Type B pancreatic cell (in vitro differentiated cells): ENCODE measurements at places on chromosomes 2 and 18.

DNA sequence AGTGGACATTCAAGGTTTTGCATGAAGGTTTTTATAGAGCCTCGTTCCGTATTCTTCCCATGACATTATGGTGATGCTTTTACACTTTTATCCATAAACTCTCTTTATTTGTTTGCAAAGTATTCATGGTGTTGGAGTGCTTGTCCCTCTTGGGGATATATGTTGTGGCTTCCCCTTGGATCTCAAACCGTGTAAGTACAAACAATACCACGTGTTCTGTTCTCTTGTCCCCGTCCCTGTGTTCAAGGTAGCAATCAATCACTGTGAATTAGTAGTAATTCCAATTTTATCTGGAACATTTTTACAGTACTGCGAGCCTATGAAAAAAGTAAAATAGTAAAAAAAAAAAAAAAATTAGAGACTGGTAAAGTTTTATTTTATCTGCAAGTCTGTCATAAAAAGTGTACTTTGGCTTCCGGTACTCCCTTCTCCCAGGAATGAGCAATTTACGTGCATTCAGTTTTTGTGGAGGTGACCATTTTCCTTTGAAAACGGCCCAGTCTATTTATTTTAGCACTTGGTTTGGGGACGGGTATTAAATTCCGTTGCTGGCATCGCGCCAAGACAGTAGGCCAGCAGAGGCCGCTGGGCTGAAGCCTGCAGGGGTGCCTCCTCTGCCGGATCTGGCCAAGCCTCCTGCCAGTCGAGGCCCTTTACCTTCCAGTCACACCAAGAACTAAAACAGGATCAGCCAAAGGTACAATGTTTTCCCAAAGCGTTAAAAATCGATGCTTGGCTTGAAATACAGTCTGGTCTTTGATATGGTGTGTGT is 175.7 kb downstream of the SOCS6 start:
- H3K27me3 ChIP-seq, result peaks cover 21% of the 10 kb centered on the region
- peak; percentile 80 for DNase-seq
- peaks cover 13% of the 10 kb centered on the region for H3K4me1 ChIP-seq
- peak overlapping the region; percentile 87 for H3K4me3 ChIP-seq

DNA sequence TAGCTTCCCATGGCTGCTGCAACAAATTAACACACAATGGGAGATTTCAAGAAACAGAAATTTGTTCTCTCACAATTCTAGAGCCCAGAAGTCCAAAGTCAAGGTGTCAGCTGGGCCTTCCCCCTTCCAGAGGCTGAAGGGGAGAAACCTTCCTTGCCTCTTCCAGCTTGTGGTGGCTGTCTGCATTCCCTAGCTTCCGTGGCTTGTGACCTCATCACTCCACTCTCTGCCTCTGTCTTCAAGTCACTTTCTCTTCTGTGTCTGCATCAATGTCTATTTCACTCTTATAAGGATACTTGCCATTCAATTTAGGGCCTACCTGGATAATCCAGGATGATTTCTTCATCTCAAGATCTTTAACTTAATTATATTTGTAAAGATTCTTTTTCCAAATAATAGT is 16.8 kb upstream of the SRBD1 start:
- no peak overlapping the region for H3K27ac ChIP-seq
- H3K4me3 ChIP-seq, result no peak overlapping the region
- no peaks in the 10 kb centered on the region for H3K4me1 ChIP-seq
- no peaks in the 10 kb centered on the region for H3K36me3 ChIP-seq
- H3K27me3 ChIP-seq, result peaks cover 26% of the 10 kb centered on the region
- DNase-seq, result no peak

DNA sequence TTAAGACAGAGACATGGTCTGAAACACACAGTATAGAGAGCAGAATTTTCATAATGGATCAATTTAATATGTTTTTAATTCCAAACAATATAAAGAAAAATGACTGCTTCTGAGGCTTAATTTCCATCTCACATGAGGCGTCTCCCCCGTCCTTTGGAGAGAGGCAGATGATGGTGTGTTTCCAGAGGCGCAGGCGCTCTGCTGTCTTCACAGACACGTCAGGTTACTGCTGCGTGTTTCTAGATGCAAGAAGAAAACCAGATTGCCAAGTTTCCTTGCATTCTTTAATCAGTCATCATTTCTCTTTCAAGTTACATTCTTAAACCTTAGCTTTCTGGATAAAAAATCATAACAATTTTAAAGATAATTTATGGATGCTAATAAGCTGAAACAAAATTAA is 160.2 kb downstream of the ATP9B start:
- H3K4me1 ChIP-seq, result no peaks in the 10 kb centered on the region
- peaks cover 10% of the 10 kb centered on the region for H3K36me3 ChIP-seq
- H3K27me3 ChIP-seq, result no peaks in the 10 kb centered on the region
- no peak overlapping the region for H3K4me3 ChIP-seq

GRCh38 chr2:62071760-62072680 is 123.9 kb upstream of the B3GNT2 start:
- no peak overlapping the region for H3K4me3 ChIP-seq
- H3K36me3 ChIP-seq, result peaks cover 18% of the 10 kb centered on the region
- DNase-seq, result no peak

- no peak overlapping the region for H3K4me3 ChIP-seq
- H3K4me1 ChIP-seq, result no peaks in the 10 kb centered on the region
- peaks cover 18% of the 10 kb centered on the region for H3K36me3 ChIP-seq
- H3K27me3 ChIP-seq, result no peaks in the 10 kb centered on the region
- H3K27ac ChIP-seq, result no peak overlapping the region
Observed at GRCh38 chr2:24159708-24160107, 15.1 kb upstream of the FAM228A start.

DNA sequence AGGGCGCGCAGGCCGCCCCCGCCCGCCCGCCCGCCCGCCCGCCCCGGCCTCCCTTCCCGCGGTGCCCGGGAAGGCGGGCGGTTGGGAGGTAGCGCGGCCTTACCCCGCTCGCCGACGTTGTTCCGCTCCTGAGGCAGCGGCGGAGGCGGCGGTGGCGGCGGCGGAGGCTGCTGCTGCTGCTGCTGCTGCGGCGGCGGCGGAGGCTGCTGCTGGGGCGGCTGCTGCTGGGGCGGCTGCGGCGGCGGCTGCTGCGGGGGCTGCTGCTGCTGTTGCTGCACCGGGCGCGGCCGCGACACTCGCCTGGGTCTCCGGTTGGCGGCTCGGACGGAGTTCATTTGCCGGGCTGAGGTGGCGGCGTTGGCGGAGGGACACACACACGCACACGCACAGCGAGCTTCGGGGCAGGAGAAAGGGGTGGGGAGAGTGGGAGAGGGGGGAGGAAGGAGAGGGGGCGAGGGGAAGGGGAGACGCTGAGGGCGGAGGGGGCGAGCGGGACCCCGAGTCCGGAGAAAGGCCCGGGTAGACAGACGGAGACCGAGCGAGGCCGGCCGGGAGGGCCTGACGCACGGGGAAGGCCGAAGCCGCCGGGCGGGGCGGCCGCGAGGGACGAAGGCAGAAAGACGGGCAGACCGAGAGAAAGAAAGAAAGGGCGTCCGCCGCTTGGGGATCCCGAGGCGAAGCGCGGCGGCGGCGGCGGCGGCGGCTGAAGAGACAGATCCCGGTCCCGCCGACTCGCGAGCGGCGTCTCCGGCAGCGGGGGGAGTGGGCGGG is 727 bp downstream of the FBXO11 start:
- H3K27ac ChIP-seq, result peak overlapping the region; percentile 99
- H3K27me3 ChIP-seq, result no peaks in the 10 kb centered on the region
- no peaks in the 10 kb centered on the region for H3K36me3 ChIP-seq
- peak overlapping the region; percentile 91 for H3K4me3 ChIP-seq

GRCh38 chr2:178910005-178910404 is 102.8 kb upstream of the TTN start:
- H3K4me1 ChIP-seq, result no peaks in the 10 kb centered on the region
- H3K36me3 ChIP-seq, result no peaks in the 10 kb centered on the region
- no peak overlapping the region for H3K4me3 ChIP-seq
- DNase-seq, result no peak
- peaks cover 7% of the 10 kb centered on the region for H3K27me3 ChIP-seq

DNA sequence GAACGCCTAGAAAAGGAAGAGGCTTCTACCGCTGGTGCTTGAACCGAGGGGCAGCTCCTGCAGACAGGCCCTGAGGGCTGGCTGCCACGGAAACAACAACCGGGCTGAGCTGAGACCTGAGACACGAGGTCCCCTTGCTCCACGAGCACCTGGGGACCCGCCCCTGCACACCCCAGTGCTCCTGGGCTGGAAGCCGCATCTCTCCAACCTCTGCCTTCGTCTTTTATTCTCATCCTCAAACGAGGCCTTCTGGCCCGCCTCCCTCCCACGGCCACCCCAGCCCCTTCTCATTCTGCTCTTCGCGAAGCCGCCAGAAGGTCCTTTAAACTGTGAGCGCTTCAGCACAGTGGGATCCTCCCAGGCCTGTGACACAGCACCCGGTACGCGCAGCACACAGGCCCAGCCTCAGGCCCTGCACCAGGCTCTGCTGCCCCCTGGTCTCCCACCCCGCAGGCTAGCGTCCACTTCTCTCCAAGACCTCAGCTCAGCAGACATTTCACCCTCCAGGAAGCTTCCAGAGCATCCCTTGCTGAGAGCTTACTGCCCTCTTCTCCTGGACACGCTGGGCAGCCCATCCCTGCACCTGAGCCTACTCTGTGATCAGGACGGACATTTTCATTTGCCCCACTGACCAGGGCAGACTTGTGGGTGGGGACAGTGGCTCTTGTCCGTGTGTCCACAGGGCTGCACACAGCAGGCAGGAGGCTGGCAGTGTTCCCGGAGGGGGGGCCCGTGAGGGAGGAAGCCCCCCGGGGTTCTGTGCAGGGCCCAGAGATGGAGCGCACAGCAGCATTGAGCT is 149.7 kb downstream of the PXDN start:
- no peaks in the 10 kb centered on the region for H3K36me3 ChIP-seq
- no peak overlapping the region for H3K4me3 ChIP-seq
- H3K27me3 ChIP-seq, result peaks cover 11% of the 10 kb centered on the region
- no peak overlapping the region for H3K27ac ChIP-seq
- DNase-seq, result no peak

DNA sequence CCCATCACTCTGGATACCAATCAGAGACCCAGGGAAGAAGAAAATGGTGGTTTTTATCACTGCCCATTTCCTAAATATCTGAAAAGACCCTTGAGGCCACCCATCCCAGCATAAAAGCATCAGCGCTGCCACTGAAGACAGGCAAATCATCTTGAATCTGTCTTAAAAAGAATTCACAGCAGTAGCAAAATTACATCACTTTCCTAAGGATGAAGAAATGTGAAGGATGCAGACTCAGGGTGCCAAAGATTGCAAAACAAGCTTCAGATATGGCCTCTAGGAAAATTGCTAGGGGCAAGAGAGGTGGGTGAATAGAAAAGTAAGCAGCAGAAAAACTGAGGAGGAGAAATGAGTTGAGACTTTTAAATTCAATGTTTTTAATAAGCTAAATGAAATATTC is 70.0 kb downstream of the SLC25A12 start:
- DNase-seq, result no peak
- no peaks in the 10 kb centered on the region for H3K27me3 ChIP-seq
- peaks cover 26% of the 10 kb centered on the region for H3K36me3 ChIP-seq
- no peaks in the 10 kb centered on the region for H3K4me1 ChIP-seq
- H3K27ac ChIP-seq, result no peak overlapping the region

DNA sequence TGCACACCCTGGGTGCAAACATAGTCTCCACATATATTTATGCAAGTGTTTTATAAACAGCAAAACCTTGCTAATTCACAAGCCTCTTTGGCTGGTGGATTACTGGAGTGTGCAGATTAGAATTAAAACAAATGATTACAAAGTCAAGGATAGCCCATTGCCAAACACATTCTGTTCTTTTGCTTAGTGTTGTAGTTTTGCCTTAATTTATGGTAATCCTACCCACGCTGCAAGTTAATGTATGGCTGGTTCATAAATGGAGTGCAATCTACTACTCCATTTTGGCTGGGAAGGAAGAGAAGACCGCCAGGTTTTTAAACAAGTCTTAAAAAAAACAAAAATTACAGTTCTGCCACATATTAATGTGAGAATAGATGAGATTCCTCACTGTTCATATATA is 883.1 kb upstream of the KLHL29 start:
- DNase-seq, result no peak
- H3K36me3 ChIP-seq, result no peaks in the 10 kb centered on the region
- no peak overlapping the region for H3K27ac ChIP-seq
- peaks cover 5% of the 10 kb centered on the region for H3K4me1 ChIP-seq
- no peaks in the 10 kb centered on the region for H3K27me3 ChIP-seq
- H3K4me3 ChIP-seq, result no peak overlapping the region

GRCh38 chr2:222732489-222733178 is 61.2 kb downstream of the MOGAT1 start:
- peaks cover 15% of the 10 kb centered on the region for H3K27me3 ChIP-seq
- H3K36me3 ChIP-seq, result no peaks in the 10 kb centered on the region
- no peak overlapping the region for H3K4me3 ChIP-seq
- H3K27ac ChIP-seq, result no peak overlapping the region
- H3K4me1 ChIP-seq, result peaks cover 8% of the 10 kb centered on the region

- no peak for DNase-seq
- H3K4me1 ChIP-seq, result peaks cover 3% of the 10 kb centered on the region
Observed at GRCh38 chr18:61917818-61918217, 25.0 kb upstream of the RNF152 start.

- peaks cover 82% of the 10 kb centered on the region for H3K27me3 ChIP-seq
- no peaks in the 10 kb centered on the region for H3K36me3 ChIP-seq
- no peak overlapping the region for H3K27ac ChIP-seq
- H3K4me3 ChIP-seq, result no peak overlapping the region
- H3K4me1 ChIP-seq, result no peaks in the 10 kb centered on the region
Observed at GRCh38 chr18:12248926-12249720, 5.0 kb upstream of the CIDEA start.

GRCh38 chr2:129331638-129332037 is 647.8 kb upstream of the RAB6C start:
- H3K36me3 ChIP-seq, result no peaks in the 10 kb centered on the region
- no peaks in the 10 kb centered on the region for H3K27me3 ChIP-seq
- no peak for DNase-seq
- H3K4me1 ChIP-seq, result no peaks in the 10 kb centered on the region
- no peak overlapping the region for H3K4me3 ChIP-seq
- no peak overlapping the region for H3K27ac ChIP-seq

- H3K4me1 ChIP-seq, result peaks cover 53% of the 10 kb centered on the region
- peak overlapping the region; percentile 54 for H3K4me3 ChIP-seq
- H3K27ac ChIP-seq, result peak overlapping the region; percentile 42
- H3K36me3 ChIP-seq, result peaks cover 35% of the 10 kb centered on the region
- no peak for DNase-seq
Observed at GRCh38 chr18:58338961-58339592, 289.8 kb downstream of the ALPK2 start.

DNA sequence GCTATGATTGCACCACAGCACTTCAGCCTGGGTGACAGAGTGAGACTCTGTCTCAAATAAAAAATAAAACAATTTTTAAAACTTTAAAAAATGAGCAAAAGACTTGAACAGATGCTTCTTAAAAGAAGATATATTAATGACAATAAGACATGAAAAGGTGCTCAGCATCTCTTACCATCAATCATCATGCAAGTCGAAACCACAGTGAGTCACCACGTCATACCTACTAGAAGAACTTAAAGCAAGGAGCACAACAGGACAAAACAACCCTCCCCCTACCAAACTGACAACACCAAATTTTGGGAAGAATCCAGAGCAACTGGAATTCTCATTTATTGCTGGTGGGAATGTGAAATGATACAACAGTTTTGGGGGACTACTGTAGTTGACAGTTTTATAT is 251.6 kb downstream of the BCL2 start:
- H3K27me3 ChIP-seq, result no peaks in the 10 kb centered on the region
- peak overlapping the region; percentile 35 for H3K4me3 ChIP-seq
- no peaks in the 10 kb centered on the region for H3K36me3 ChIP-seq
- H3K27ac ChIP-seq, result peak overlapping the region; percentile 77
